Effector CD4-positive, alpha-beta T cell (primary cell): ENCODE measurements at places on chromosomes 2 and 18.

- DNase-seq: no peak
Observed at GRCh38 chr2:39470580-39470979, 33.5 kb upstream of the MAP4K3 start.

GRCh38 chr2:45241061-45241561 lies 231.9 kb upstream of the SIX2 start:
- DNase-seq: no peak

- no peak for DNase-seq
Observed at GRCh38 chr2:54581326-54582039, 125.4 kb downstream of the SPTBN1 start.

DNA sequence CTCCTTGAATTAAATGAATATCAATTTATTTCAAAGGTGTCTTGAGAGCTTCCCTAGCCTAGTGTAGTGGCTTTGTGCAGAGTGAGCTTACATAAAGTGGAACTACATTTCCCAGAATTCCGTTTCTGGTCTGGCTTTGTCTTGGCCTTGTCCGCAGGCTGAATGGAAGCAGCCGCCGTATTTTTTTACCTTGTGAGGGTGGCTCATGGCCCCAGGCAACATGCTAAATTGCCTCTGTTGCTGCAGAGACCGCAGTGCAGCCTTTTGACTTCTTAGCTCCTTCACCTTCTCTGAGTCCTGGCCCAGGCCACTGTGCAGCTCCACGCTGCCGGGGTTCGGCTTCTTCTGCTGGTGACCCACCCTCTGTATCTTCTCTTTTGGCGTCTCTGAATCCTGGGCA lies 114.8 kb upstream of the SLC38A11 start:
- DNase-seq: no peak
